ENCODE measurements at places on chromosomes 7 and 10.

DNA sequence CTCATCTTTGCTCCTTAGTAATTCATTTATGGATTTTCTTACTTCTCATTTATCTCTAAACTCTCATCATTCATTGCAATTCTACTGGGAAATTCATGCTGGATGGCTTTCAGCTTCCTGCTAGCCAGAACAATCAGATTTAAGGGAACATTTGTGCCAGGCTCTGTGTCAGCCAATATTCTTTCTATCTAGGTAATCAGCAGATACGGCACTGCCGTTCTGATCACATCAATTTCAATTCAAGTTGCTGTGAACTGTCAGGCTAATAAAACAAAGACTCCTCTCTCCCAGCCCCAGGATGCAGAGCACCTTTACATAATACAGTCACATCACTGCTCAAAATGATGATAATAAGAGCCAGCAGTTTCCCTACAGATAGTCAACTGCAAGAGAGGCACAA lies 468.3 kb downstream of the SORCS1 start:
- no peak for DNase-seq

DNA sequence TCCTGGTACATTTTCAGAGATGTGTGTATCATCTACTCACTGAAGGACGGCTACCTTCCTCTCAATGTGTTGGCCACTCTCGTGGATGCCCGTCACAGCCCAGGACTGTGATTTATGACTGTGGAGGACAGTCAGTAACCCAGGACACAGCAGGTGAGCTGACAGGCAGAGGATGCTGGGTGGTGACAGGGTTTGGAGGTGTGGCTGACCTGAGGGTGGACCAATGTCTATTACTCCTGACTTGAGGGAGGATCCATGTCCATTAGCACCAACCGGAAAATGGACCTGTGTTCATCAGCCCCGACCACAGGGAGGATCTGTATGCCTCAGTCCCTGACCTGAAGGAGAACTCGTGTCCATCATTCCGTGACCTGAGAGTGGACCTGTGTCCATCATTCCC lies 96.1 kb downstream of the ADCY1 start:
- DNase-seq = no peak

- DNase-seq = no peak
Measured at GRCh38 chr7:115040495-115040894, 118.6 kb downstream of the MDFIC start.

GRCh38 chr10:30116041-30116491 lies 56.7 kb upstream of the JCAD start:
- DNase-seq = no peak

GRCh38 chr10:47276576-47277351 lies 23.2 kb upstream of the GDF10 start:
- no peak for DNase-seq
